ENCODE measurements at places on chromosomes 3 and 15. TPM values are rescaled to one million over a fixed set of nuclear protein-coding genes. Genes with fewer than 3 reads are reported as not detected.
A peak's percentile ranks its signal among the peaks of the same experiment; 100 is the strongest.

ZNF106 gene
- 48.3 TPM for total RNA-seq

AQP9 gene
- total RNA-seq: not detected

ECE2 gene
- total RNA-seq: 0.33 TPM

- DNase-seq: no peak
These were observed 46.0 kb downstream of the TSC22D2 start for GRCh38 chr3:150454085-150454484.

DNA sequence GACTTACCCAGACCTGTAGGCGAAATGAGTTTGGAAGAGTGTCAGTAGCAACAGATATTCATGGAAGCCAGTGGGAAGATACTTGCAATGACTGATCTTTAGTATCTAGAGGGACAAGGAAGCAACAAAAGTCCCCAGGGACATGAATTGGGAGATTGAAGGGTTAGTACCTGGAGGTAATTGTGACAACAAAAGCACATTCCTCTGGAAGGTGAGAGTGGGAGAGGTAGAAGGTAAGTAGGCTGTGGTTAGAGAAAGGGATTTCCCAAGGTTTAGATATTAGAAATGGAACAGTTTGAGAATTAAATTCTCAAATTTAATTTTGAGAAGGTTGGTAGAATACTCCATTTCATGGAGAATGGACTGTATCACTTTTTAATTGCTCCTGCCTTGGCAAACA lies 191.4 kb downstream of the AKAP13 start:
- DNase-seq: no peak

- no peak for DNase-seq
These were observed 475.0 kb downstream of the TUSC7 start for GRCh38 chr3:117184574-117184973.

GRCh38 chr3:158094235-158095110 lies 11.7 kb downstream of the SHOX2 start:
- no peak for DNase-seq

- DNase-seq: peak; percentile 36
These were observed 1.7 kb downstream of the ANXA2 start for GRCh38 chr15:60396100-60396499.

DNA sequence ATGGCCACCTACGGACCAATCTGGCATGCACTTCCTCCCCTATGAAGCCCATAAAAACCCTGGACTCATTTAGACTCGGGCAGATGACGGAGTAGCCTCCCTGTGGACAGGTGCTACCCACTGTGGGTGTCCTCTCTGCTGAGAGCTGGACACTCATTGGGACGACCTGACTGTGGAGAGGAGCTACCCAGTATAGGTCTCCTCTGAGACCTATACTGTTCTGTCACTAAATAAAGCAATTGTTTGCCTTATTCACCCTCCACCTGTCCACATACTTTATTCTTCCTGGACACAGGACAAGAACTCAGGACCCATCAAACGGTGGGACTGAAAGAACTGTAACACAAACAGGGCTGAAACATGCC lies 53.3 kb upstream of the CADM2 start:
- DNase-seq: no peak

GRCh38 chr3:180329187-180329586 lies 272.8 kb upstream of the TTC14 start:
- DNase-seq: no peak

Measured in mammary epithelial cell (primary cell).